ENCODE measurements at places on chromosomes 5 and 9.

GRCh38 chr5:30030101-30030500 lies 1163.4 kb upstream of the CDH6 start:
- DNase-seq, result no peak

- DNase-seq, result no peak
Observed at GRCh38 chr9:114372921-114373448, 14.8 kb downstream of the AKNA start.

DNA sequence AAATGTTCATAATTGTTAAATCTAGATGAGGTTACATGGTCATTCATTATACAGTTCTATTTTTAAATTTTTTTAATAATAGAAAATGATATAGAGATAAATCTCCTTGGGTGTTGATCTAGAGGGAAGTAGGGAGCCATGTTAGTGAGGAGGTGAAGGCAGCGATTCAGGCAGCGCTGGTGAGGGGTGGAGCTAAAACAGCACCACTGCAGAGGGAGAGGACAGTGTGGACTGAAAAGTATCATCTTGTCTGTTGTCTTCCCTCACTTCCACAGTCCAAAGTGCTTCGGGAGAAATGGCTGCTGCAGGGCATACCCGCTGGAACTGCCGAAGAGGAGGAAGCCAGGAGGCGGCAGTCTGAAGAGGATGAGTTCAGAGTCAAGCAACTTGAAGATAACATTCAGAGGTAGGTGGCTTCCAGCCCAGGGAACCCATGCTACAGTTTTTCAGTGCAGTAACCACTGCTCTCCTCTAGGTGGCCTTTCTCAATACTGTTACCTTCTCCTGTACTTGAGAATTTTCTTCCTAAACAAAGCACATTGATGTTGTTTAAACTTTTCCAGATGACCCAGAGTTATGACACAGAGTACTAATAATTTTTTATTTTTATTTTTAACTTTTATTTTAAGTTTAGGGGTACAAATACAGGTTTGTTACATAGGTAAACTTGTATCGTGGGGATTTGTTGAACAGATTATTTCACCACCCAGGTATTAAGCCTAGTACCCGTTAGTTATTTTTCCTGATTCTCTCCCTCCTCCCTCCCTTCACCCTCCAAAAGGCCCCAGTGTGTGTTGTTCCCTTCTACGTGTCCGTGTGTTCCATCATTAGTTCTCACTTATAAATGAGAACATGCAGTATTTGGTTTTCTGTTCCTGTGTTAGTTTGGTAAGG lies 100.5 kb downstream of the PALM2AKAP2 start:
- no peak for DNase-seq

- DNase-seq, result no peak
Observed at GRCh38 chr5:131491749-131492148, 143.3 kb downstream of the RAPGEF6 start.

DNA sequence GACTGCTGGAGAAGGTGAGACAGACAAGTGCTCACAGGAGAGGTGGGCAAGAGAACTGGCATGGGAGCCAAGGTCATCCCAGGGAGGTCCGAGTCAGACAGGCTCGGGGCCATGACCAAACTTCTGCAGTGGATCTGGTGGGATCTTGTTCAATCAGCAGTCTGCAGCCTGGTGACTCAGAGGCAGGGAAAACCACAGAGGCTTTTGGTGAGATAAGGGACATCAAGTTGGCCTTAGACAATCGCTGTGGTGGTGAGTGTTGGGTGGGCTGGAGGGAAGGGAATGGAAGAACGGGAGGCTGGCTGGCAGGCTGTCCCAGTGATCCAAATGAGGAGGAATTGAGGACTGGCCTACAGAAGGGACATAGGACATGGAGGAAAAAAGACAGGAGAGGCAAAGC lies 123.8 kb downstream of the TMEM174 start:
- no peak for DNase-seq

- no peak for DNase-seq
Observed at GRCh38 chr9:16057541-16057940, 504.7 kb downstream of the CCDC171 start.

GRCh38 chr5:90020575-90021538 lies 388.7 kb downstream of the CETN3 start:
- peak; percentile 5 for DNase-seq

GRCh38 chr5:10118150-10118549 lies 131.5 kb downstream of the ATPSCKMT start:
- DNase-seq, result peak; percentile 48

DNA sequence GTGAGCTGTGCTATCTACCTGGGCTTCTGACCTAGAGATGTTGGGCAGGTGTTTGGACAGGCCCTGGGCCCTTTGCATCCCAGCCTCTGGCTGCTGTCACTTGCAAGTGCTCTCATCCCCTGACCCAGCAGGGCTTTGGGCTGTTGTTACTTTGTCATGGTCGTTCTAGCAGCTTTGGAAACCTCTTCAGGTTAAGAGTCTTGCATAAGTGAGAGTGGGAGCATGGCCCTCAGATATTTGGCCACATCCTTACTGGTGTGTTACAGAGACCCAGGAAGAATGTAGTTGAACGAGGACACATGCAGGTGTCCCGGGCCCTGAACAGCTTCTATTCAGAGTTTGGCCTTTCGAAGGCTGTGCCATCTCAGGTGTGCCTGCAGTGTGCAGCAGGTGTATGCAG lies 4.5 kb downstream of the TENT4A start:
- DNase-seq, result no peak

DNA sequence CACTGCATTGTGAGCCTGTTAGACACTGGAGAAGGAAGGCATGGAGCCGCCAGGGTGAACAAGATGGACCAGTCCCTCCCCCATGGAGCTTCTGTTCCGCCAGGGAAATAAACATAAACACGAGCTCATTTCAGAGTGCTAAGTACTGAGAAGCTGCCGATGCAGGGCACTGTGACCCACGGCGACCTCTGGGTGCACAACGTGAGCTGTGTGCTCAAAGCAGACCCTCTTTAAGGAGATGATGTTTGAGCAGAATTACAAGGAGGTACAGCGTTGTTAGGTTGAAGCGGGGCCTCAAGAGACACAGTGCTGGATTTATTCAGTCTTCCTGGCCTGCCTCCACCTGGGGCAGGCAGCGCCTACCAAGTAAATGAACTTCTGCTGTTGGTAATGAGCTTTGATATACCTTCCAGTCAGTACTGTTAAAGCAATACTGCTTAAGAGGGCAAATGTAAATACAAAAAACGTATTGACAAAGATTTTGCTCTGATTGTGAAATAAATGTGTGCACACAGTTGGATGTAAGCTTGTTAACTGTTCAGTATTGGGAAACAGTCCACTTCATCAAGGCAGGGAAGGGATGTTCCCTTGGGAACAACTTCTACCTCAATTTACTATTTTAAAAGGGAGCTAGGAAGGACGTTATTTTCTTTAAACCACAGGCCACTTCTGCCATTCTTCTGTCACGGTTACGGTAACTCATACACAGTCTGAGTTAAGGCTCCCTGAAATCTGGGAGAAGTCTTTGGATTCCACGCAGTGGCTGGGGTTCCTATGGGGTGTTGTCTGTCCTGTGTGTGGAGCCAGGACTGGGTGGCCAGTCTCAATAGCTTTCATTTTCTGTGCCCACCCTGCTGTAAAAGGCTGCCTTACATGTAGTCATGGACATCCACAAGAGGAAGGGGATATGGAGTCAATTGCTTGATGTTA lies 48.9 kb upstream of the DMRT1 start:
- DNase-seq, result no peak

GRCh38 chr9:8494571-8494970 lies 695.0 kb upstream of the DMAC1 start:
- DNase-seq, result no peak

GRCh38 chr9:137326445-137327065 lies 24.5 kb upstream of the NRARP start:
- no peak for DNase-seq

GRCh38 chr5:54492178-54492577 lies 25.4 kb upstream of the SNX18 start:
- DNase-seq, result no peak

- no peak for DNase-seq
Observed at GRCh38 chr5:147673266-147673665, 109.3 kb downstream of the JAKMIP2 start.

- no peak for DNase-seq
Observed at GRCh38 chr9:82612942-82613341, 450.0 kb downstream of the RASEF start.

DNA sequence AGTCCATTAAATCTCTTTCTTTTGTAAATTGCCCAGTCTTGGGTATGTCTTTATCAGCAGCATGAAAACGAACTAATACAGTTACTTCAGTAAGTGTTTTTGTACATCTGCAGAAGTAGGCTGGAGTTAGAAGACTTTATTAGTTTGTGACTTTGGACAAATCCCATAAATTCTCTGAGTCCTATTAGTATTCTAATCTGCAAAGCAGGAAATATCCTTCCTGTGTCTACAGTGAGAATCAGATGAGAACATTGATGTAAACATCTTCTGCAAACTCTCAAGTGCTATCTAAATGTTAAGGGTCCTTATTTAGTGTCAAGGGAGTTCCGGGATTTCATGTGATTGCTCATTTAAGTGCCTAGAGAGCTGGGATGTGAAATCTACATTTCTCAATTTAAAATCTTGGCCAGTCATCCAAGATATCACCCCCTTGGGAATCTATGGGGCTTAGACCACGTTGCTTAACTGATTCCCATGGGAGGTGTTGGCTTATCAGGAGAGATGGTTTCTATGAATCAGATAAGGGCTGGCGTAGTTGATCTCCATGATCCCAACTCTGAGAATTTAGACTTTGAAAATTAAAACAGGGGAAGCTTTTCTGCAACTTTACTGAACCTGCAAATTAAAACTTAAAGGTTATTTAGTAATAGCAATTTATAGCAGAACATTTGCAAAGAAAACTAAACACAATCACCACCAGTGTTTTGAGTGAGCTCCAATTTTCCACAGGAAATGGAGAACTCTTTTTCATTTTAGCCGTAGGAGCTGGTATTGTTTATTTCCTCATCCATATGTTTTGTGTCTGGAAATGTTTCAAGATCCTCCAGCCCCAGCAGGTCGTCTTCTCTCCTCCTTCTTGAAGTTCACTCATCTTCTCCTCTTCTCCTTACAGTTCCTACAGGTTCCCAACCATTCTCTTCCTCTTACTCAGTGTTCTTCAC lies 241.6 kb upstream of the CD180 start:
- DNase-seq, result no peak

- no peak for DNase-seq
Observed at GRCh38 chr5:35026941-35027340, 20.8 kb downstream of the AGXT2 start.

DNA sequence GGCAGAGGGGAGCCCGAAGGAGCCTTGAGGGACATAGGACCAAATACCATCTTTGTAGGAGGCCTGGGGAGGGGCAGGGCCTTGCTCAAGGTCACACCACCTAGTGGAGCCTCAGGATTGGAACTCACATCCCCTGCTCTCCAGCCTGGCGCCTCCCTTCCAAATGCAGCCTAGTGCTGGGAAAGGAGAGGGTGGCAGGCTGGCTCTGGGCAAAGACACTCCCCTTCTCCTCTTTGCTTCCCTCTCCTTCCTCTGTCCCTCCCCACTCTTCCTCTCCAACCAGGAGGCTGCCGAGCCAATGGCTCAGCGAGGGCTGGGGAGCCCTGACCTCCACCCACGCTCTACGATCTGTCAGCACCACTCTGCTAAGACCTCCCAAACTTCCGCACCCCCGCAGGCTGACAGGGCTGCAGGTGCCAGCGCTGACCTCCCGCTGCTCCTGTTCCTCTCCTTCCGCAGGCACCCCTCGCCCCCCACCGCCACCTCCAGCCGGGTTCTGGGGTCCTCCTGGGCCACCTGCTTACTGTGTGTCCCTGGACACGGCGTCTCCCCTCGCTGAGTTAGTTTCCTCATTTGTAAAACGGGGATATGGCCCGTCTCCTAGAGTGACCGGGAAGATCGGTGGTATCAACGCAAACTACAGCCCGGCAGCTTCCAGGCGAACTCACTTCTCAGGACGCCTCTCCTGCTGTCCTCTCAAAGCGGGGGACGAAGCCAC lies 52.9 kb downstream of the C9orf50 start:
- DNase-seq, result peak; percentile 10

DNA sequence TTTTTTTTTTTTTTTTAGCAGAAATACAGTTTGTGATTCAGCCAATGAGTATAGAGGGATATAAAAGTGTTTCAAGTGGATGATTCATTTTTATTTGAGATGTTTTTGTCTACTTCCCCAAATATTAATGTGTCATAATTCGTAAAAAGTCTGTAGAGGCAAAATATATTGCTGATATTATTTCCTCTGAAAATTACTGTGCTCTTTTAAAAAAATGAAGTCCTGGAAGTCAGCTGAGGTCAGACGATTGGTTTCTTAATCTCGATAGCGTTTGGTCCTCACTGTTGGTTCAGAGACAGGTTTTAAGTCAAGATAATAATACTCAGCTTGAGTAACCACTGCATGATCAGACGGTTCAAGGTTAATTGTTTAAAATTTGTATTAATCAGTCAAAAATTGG lies 19.5 kb downstream of the IL9 start:
- DNase-seq, result no peak

- no peak for DNase-seq
Observed at GRCh38 chr9:34687276-34688030, 3.6 kb downstream of the CCL19 start.

DNA sequence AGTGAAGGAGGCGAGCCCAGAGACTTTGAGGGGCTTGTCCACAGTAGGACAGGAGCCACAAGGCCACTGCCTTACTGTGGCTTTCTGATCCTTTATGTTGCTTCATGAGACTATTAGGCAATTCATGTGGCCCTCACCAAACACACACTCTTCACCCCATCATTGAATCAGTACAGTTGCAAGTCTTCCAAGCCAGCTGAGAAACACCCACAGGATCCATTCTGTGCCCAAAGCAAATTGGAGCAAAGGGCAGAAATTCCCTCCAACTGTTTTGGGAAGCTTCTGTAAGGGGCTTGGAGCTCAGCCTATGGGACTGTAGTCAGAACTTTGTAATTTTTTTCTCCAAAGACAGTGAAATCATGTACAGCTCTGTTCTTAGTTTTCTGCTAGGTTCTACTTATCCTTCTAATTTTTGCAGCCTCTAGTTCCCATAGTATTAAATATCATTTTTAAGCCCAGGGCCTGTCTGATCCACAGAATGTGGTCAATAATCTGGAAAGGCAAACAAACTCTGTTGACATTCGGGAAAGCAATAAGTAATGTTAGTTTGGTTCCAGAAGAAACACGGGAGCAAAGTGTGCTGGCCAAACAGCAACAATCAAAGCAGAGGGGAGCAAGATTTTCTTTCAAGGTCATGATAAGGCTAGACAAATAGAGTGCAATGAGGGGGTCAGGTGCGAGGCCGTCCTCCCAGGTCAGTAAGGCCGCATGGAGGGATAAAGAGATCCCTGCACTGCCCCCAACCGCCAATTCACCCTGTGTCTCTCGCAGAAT lies 47.0 kb downstream of the UBE2QL1 start:
- DNase-seq, result no peak

DNA sequence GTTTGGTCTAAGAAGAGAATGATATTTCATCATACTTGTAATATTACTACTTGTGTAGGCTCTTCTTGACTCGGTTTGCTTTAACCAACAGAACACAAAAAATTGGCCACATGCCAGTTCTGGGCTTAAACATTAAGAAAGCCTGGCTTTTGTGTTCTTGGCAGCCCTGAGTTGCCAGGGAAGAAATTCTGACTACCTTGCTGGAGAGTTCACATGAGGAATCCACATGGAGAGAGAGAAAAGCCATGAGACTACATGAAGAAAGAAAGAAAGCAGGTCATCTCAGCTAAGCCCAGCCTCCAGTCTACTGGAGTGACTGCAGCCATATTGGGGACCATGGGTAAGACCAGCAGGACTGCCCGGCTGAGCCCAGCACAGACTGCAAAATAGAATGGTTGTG lies 524.8 kb downstream of the RAB3C start:
- DNase-seq, result no peak

Data from AG09309 (cell line).